ENCODE measurements at places on chromosomes 4 and X.

- peak; percentile 75 for DNase-seq
Measured at GRCh38 chr4:126705266-126705665, 927.5 kb upstream of the INTU start.

GRCh38 chrX:111465669-111466068 lies 45.8 kb upstream of the SERTM2 start:
- no peak for DNase-seq

- DNase-seq = peak; percentile 0
Measured at GRCh38 chr4:163866728-163867315, 372.3 kb downstream of the TMA16 start.

GRCh38 chr4:2663275-2663674 lies 92.9 kb downstream of the TNIP2 start:
- DNase-seq = no peak

GRCh38 chr4:68732653-68733466 lies 62.4 kb upstream of the UGT2B15 start:
- no peak for DNase-seq

DNA sequence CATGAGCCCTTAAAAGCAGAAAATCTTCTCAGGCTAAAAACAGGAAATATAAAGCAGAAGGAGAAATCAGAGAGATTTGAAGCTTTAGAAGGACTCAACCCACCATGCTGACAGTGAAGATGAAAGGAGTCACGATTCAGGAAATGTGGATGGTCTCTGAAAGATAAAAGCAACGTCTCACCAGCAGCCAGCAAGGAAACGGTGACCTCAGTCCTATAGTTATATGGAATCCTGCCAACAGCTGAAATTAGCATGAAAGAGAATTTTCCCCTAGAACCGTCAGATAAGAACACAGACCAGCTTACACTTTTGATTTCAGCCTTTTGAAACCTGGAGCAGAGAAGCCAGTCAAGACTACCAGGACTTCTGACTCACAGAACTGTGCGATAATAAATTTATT lies 715.7 kb upstream of the HTR2C start:
- DNase-seq = no peak

DNA sequence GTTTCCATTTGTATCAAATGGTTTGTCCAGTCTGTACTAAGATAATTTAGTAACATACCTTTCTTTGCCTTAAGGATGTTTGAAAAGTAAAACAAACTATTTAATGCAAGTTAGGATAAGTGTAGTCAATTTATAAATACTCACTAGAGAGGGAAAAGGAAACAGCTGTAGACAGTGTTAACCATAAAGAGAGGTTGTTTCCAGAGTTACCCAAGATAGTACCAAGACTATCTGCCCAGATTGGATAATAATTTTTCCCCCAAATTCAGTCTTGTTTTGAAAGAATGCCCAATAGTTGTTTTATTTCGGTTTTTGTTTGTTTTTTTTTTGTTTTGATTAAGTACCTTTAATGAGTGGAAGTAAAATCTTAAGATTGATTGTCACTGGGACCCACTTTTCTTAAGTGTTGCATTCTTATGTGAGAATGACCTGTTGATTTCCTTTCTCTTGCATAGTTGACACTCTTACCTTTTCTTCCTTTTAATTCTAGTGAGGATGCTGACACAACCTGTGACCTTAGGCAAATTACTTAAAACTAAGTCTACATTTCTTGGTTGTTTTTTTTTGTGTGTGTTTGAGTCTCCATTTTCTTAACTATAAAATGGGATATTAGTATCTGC lies 12.8 kb downstream of the AFF1 start:
- no peak for DNase-seq

GRCh38 chr4:120071192-120071795 lies 4.6 kb upstream of the MAD2L1 start:
- DNase-seq = peak; percentile 64

All from fibroblast of skin of abdomen (primary cell).